ENCODE measurements at places on chromosomes 5 and 9.

DNA sequence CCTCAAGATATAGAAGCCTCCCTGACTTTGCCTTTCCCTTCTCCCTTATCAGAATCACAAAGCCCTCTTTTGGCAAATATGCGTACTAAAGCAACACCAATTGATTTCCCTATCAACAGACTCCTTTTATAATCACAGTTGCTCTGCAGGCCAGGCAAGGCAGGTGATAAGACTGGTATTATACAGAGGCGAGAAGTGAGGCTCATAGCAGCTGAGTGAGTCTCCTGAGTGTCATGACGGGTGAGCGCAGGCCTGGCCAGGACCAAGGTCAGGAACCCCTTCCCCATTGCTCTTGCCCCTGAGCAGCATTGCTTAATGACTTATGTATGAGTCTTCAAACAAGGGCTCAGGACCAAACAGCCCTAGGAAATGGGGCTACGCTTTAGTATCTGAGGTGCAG is 70.8 kb downstream of the FBXO38 start:
- DNase-seq: no peak

DNA sequence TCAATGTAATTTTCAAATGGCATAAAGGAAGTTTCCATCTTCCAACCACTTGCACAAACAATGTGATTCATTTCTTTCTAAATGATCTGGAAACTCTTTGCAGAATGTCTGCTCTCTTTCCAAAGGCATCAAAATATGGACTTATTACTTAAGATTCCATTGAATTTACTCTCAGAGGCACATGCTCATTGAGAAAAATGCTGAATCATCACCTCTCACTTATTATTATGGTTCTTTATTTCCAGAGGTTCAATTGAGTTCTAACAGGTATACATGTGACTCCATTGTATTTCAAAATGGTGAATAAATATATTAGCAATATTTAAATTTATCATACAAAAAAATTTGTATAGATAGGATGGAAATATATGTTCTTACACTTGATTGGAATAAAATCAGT is 1140.6 kb downstream of the EFNA5 start:
- DNase-seq: no peak

GRCh38 chr9:124812441-124812876 is 35.5 kb downstream of the OLFML2A start:
- DNase-seq: no peak

GRCh38 chr5:138503487-138504270 is 38.4 kb downstream of the EGR1 start:
- peak; percentile 63 for DNase-seq

DNA sequence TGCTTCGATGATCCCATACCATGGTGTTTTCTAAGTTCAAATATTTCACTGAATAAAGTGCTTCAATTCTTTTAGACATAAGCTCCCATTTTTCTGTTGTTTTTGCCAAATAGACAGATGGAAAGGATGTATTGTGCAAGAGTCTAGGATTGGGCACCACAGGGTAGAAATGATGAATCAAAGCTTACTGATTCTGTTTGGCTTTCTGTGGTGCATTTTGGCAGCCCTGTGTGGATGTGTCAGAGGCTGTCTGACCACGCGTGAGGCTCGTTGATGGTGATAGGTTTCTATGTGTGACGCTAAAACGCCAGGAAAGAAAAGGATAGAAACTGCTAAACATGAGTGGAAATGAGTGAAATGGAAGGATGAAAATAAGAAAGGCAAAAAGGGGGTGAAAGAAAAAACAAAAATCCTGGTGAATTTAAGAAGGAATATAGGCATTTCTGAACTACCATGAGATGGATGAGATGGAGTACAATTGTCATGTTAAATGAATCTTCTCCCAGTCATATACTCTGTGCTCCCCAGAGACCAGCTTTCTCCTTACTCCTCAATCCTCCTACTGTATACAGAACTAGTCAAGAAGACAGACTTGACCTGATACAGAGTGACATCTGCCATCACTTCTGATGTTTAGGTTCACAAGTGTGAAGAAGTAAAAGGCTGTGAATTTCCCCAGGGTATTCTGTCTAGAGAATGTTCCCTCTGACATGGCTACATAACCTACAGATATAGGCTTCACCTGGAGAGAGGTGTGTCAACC is 54.4 kb downstream of the ANKH start:
- no peak for DNase-seq

GRCh38 chr5:59333416-59333815 is 560.1 kb downstream of the PDE4D start:
- no peak for DNase-seq

DNA sequence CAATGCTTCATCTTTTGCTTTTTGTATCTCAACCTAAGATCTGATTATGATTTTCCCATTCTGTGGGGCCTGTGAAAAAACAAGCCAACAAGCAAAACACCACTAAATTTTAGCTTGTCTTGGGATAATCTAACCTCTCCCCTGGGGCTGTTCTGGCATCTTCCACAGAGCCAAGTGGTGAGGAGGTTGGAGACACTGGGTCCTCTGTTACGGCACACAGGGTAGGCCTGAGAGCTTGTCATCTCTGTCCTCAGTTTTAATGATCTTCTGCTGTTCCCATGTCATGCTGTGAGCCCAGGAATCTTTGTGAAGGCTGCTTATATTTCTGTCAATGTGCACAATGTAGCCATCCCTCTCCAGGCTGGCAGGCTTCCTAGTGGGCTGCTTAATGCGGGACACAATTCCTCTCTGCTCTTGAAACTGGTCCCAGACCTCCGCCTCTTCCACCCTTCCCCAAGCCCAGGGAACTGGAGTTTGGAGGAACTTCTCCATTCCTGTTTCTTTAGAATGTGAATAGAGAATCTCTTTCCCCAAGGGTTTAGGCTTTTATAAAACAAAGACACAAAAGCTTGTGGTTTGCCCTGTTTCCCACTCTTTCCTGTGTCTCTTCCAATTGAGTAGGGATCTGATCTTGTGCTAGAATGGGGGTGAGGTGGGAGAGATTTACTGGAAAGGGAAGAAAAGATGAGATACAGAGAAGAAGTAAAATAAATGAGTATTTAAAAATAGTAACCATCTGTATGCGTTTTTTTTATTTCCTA is 30.9 kb upstream of the SEMA6A start:
- no peak for DNase-seq

Measured in H9 (cell line).